ENCODE measurements at places on chromosomes 4 and X.

DNA sequence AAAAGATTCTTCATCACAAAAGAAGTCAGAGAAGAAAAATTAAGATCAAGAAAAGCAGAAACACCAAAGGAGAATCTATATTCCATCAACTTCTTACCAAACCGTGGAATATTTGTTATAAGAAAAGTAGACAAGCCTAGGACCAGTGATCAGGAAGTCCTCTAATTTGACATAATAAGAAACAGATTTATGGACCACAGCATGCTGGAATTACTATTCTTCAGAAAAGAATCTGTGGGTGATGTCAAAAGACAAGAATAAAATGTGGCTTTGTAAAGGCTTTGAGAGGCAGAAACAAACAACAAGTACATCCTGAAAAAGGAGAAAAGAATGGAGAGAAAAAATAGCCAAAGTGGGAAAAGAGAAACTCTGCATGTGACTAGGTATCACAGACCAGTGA is 123.3 kb downstream of the SLC10A7 start:
- DNase-seq, result no peak

DNA sequence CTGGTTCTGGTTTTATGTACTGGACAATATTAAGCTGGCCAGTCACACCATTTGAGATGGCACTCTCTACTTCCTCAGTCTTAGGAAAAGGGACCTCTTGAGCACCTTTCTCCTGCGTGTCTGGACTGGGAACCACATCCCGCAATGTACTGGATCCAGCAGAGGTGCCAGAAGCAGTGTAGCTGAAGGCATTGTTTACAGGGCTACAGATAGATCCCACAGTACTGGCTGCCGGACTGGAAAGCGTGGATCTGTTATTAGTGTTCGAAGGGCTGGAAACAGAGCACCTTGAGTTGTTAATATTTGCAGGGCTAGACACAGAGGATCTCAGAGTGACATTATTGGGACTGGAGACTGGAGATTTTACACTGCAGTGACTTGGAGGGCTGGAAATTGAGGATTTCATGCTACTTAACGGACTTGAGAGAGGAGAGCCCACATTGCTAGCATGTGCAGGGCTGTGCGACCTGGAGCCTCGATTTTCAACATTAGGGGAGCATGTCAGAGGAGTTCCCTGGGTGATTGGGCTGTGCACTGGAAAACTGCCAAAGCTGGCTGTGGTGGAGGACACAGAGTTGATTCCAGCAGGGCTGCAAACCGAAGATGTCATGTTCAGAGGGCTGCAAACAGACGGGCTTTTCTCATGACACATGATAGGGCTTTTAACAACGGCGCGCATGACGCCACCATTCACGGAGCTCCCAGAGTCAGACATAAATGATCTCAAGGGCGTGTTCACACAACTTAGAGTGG is 6.4 kb downstream of the NR3C2 start:
- no peak for DNase-seq

GRCh38 chrX:134933248-134933647 is 57.5 kb upstream of the SMIM10 start:
- DNase-seq, result no peak

- no peak for DNase-seq
These were observed 310.1 kb downstream of the RAB28 start for GRCh38 chr4:13174001-13174400.

- DNase-seq, result no peak
These were observed 655.2 kb downstream of the FAM133A start for GRCh38 chrX:94329182-94329581.

DNA sequence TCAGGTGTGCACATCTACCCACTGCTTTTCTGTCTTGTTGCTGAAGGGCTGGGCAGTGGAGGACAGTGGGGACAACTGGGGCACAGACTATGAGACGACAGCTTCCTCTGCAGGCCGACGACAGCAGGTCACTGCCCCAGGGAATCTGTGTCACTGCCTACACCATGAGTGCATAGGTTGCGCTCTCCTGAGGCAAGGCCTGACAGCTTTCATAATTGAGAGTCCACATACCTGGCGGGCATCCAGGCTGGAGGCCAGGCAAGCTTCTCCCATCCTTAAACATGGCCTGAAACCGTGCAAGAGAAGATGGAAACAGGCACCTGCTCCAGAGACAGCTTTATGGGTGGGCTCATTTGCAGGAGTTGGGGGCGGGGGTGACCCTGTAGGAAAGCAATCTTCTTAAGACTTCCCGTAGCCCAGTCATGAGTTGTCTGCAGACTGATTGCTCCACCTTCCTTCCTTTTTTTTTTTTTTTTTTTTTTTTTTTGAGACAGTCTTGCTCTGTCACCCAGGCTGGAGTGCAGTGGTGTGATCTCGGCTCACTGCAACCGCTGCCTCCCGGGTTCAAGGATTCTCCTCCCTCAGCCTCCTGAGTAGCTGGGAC is 2.9 kb downstream of the ANOS1 start:
- no peak for DNase-seq

GRCh38 chr4:83110970-83111750 is 3.4 kb downstream of the PLAC8 start:
- no peak for DNase-seq

DNA sequence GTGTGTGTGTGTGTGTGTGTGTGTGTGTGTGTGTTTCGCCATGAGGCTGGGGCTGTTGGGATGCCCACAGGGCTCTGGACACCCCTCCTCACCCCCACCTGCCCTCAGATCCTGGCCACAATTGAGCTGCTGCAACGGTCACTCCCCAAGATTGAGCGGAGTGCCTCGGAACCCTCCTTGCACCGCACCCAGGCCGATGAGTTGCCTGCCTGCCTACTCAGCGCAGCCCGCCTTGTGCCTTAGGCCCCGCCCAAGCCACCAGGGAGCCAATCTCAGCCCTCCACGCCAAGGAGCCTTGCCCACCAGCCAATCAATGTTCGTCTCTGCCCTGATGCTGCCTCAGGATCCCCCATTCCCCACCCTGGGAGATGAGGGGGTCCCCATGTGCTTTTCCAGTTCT is 10.2 kb downstream of the ARAF start:
- DNase-seq, result no peak

DNA sequence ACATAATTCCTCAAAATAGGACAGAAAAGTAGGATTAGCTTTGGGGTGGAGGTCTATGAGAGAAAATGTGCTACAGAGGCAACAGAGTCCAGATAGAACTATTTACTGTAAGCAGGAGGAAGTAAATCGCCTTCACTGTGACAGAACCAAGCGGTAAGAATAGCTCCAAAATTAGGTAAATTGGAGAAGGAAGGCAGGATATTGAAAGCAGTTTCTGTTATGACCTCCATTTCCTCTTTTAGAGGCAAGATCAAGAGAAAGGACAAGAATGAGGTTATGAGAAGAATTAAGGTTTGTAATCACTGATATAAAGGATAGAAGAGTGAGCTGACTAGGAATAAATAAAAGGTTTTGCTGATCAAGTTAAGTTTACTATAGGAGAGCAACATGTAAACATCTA is 44.1 kb upstream of the NEUROG2 start:
- DNase-seq, result no peak

- no peak for DNase-seq
These were observed 1.4 kb upstream of the ZNF185 start for GRCh38 chrX:152896450-152896849.

DNA sequence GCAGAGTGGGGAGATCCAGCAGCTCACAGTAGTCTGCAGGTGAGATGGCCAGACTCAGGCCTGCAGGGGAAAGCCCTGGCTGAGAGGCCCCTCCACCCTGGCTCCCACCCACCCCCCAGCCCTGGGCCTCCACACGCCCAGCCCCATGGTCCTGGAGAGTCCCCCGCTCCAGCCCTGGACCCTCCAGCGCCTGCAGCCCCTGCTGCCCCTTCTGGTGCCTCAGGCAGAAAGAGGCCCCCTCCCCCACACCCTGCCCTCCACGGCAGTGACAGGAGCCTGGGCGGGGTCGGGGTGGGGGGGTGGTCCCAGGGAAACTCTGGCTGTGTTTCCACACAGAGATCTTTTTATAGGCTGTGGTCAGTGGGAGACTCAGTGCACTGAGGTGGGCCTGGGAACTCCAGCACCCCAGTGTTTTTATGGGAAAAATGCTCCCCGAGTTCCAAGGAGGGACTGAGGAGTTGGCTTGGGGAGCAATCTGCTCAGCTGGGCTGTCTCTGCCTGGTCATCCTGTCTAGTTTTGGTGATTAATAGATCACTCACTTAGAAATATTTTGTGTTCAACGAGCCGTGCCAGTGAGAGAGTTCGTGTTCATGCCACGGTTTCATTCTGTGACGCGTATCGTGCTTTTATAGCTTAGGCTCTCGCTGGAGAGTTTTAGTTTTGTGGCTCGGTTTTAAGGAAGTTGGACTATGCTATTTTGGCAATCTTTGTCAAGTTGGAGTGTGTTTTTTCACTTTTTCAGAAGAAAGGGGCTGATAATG is 53.1 kb upstream of the HGFAC start:
- no peak for DNase-seq

- DNase-seq, result peak; percentile 12
These were observed 30.1 kb upstream of the SPARCL1 start for GRCh38 chr4:87559090-87559837.

DNA sequence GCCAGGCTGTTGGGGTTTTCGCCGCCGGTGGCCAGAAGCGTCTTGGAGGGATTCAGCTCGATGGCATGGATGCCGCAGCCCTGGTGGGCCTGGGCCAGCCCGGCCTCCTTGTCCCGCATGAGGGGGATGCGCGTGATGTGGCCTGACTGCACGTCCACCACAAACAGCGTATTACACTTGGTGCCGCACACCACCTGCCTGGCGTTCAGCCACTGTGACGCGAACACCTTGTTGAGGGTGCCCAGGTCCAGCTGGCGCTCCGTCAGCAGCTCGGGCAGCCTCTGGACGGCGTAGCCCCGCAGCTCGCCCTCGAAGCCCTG is 728 bp downstream of the DCAF12L2 start:
- no peak for DNase-seq

DNA sequence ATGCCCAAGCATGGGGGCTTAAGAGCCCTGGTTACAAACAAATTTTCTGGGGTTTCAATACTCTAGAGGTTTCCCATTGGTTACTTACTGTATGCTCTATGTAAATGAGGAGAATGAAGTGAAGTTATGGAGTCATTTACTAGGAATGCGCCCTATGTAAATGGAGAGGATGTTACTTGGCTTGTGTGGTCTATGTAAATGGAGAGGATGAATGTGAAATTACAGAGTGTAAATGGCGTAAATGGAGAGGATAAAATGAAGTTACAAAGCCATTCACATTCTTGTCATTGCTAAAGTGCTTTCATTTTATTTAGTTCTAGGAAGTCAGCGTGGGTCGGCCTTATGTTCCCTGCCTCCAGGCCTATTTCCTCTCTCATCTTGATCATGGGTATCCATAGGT is 810.5 kb upstream of the ADGRL3 start:
- DNase-seq, result no peak

DNA sequence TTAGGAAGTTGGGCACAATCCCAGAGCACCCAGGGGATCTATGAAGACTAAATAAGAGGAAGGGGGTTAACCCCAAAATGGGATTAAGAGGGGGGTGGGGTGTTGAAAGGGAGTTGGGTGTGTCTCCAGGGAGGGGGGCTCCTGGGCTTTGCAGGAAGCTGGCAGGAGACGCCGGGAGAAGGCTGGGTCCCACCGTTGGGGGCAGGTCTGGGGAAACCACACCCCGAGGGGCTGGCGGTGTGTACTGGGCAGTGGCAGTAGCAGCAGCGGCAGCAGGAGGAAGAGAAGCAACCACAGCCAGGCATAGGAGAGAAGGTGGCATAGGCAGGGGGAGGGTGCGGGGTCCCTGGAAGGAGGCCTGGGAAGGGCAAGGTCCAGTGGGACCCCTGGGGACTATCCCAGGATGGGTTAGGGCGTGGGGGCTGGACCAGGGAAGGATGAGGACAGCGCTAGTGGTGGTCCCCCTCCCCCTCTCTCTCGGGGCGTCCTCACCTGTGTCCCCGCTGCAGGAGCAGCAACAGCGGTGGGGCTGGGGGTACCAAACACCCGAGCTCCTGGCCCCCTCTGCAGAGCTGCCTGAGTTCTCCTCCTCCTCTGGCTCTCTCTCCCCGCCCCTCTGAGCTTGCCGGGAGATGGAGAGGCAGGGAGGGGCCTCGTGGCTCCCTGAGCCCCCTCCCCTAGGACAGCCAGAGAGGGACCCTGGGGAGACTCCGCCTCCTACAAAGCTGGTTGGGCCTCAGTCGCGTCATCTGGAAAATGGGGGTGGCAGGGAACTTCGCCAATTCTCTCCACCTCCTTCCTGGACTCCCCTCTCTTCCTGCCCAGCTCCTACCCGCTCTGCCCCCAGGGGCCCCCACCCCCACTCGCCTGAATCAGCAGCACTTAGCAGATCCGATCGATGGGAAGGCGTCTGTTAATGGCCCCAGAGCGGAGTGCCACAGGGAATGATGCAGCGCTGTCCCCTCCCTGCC is at the start of gene KCND1:
Gene KCND1 (minus strand): TSS at position 596 of the 971 bp plus-strand sequence. CDS start 1,573 bp downstream, outside the sequence.
- DNase-seq, result no peak

- DNase-seq, result no peak
These were observed 356.7 kb upstream of the RPS6KA3 start for GRCh38 chrX:20623448-20623847.

DNA sequence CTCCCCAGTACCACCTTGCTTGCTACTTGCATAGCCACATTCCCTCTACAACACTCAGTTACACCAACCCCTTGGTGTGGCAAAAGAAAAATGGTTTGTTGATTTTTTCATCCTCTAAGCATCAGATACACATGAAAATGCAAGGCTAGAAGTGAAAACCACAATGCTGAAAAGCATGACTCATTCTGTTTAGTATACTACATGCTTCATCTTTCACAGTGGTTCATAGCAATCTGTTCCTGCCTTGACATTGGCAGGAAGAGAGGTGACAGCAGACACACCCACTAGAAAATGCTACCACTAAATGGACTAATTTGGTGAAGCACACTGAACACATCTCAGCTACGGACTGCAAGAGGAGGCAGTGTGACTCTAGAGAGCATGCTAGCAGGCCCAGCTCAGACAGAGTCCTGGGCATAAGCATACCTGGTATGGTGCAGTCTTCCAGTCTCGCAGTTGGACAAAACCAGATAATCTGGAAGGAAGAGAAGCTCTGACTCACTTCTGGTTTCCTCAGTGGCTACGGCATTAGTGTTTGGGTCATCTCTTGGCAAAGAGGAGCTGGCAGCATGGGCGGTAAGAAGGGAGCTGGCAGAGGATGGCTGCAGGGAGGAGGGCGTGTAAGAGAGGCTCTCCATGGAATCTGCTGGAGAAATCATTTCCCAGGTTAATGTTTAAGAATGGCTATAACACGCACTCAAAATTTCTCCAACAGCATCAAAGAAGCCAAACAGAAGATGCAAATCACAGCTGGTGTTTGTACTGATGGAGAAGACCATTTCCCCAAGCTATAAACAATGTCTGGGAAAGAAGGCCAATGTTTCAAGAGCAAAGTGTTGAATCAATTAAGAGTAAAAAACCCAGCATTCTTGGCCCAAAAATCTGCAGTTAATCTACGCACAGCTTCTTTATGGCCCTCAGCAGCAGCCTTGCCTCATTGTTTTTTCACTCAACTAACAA is 37.8 kb downstream of the GAB3 start:
- no peak for DNase-seq

- DNase-seq, result peak; percentile 31
These were observed 23.6 kb downstream of the CA5B start for GRCh38 chrX:15761564-15762191.

Data from activated CD8-positive, alpha-beta memory T cell treated with anti-CD3 and anti-CD28 coated beads, Interleukin-2, amount 50 U/mL, for 4 hours (primary cell).